Right atrium auricular region (tissue), 2 donors: ENCODE measurements at places on chromosomes 3 and 15.

DNA sequence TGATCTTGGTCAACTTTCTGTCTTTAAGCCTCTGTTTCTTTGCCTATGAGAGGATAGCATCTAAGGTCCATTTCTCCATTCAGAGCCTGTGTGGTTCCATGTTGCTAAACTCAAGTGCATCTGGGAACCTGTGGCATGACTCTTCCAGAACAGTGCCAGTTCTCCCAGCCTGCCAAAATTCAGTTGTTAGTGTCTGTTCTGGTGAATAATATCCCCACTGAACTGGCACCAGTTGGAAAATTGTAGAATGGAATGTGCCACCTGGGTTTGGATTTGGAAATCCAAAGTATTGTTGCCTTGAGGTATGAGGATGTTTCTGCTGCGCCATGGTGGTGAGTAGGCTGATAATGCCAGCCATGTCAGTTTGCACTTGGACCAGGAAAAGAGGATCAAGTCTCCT, 31.3 kb downstream of the TIMP4 start:
- H3K4me3 ChIP-seq: no peak overlapping the region
- DNase-seq: no peak
- no peaks in the 10 kb centered on the region for H3K27me3 ChIP-seq

- no peak overlapping the region for H3K27ac ChIP-seq
- DNase-seq: no peak
- H3K4me3 ChIP-seq: no peak overlapping the region
- H3K27me3 ChIP-seq: no peaks in the 10 kb centered on the region
- peaks cover 14% of the 10 kb centered on the region for H3K4me1 ChIP-seq
Measured at GRCh38 chr3:61157414-61157813, 93.8 kb downstream of the FHIT start.

DNA sequence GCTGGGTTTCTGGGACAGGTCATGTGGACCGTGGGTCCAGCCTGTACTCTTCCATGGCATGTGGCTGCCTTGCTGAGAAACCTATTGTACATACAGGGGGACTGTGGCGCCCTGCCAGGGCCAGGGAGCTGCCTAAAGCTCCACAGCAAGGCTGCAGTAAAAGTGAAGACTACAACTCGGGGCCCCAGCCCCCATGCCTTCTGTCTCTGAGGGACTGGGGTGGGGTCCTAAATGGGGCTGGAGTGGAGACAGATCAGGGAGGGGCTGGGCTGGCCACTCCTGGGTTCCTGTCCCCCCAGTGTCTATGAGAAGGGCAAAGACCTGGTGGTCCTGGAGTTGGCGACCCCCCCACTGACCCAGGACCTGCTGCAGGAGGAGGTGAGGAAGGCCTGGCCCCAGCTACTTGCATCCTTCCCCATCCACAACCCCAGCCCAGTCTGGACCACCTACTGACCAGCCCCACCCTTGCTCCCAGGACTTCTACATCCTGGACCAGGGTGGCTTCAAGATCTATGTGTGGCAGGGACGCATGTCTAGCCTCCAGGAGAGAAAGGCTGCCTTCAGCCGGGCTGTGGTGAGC, 7.3 kb downstream of the VILL start:
- no peak overlapping the region for H3K4me3 ChIP-seq
- DNase-seq: no peak
- no peaks in the 10 kb centered on the region for H3K27me3 ChIP-seq
- H3K27ac ChIP-seq: peak overlapping the region; percentile 92

GRCh38 chr3:124935264-124935663, 713 bp upstream of the MUC13 start:
- H3K27ac ChIP-seq: no peak overlapping the region
- no peaks in the 10 kb centered on the region for H3K4me1 ChIP-seq
- H3K36me3 ChIP-seq: no peaks in the 10 kb centered on the region
- no peak overlapping the region for H3K4me3 ChIP-seq
- no peak for DNase-seq

DNA sequence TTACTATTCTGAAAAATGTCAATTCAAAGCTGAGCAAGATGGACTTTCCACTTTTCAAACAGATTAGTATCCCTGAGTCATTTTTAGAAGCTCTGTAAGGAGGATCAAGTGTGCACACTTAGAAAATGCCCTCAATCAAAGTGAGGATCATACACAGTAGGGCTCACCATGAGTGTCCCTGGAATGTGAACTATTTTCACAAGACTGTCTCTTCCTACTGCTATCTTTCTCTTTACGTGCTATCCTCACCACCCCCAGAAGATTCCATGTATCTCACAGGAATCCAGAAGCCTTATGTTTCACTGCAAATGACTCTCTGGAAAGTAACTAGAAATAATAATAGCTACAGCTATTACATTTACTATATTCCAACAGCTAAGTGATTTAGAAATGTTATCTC, 349.9 kb upstream of the TGFBR2 start:
- no peak overlapping the region for H3K27ac ChIP-seq
- no peak for DNase-seq
- no peaks in the 10 kb centered on the region for H3K27me3 ChIP-seq
- H3K4me1 ChIP-seq: no peaks in the 10 kb centered on the region
- H3K4me3 ChIP-seq: no peak overlapping the region
- no peaks in the 10 kb centered on the region for H3K36me3 ChIP-seq

DNA sequence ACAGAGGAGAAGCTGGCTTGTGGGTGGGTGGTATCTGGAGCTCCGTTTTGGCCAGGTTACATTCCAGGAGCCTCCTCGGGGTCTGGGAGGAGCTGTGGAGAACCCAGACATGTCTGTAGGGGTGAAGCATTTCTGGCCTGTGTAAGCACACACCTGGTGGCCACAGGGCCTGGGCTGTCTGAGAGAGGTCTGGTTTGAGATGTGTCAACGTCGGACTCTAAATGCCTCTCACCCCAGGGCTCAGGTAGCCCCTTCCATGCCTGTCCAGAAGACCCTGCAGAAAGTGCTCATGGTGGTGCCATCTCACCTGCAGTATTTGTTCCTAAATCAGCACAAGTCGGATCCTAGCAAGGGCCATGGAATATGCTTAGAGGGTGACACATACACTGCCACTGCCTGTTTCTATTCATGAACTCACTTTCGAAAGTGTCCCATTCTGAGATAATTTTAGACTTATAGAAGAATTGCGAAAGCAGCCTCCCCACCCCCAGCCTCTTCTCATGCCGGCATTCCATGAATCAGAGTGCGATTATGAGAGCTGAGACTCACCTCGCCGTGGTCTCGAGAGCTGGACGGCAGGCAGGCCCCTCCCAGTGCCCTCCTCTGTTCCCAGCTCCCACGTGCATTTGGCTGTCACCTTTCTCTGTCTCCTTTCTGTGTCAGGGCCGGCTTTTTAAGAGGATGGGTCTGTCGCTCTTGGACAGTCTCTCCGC, 63.7 kb downstream of the KLF15 start:
- no peaks in the 10 kb centered on the region for H3K36me3 ChIP-seq
- no peak overlapping the region for H3K4me3 ChIP-seq
- H3K27ac ChIP-seq: peak overlapping the region; percentile 77
- no peak for DNase-seq

- no peaks in the 10 kb centered on the region for H3K27me3 ChIP-seq
- H3K27ac ChIP-seq: no peak overlapping the region
- no peaks in the 10 kb centered on the region for H3K36me3 ChIP-seq
- no peak for DNase-seq
- no peaks in the 10 kb centered on the region for H3K4me1 ChIP-seq
Measured at GRCh38 chr3:7204848-7205156, 343.9 kb downstream of the GRM7 start.

- no peaks in the 10 kb centered on the region for H3K27me3 ChIP-seq
- no peak overlapping the region for H3K27ac ChIP-seq
Measured at GRCh38 chr15:55770806-55771205, 27.9 kb upstream of the PRTG start.

- H3K27me3 ChIP-seq: no peaks in the 10 kb centered on the region
- no peaks in the 10 kb centered on the region for H3K4me1 ChIP-seq
- DNase-seq: no peak
Measured at GRCh38 chr3:186133980-186134379, 25.1 kb upstream of the ETV5 start.
